Left lung (tissue), 14 donors: ENCODE measurements at places on chromosomes 13 and 19. TPM values are rescaled to one million over a fixed set of nuclear protein-coding genes. Genes with fewer than 3 reads are reported as not detected.

The KIRREL2 gene
- polyA plus RNA-seq = 3.5 TPM

GRCh38 chr19:32122258-32122657 is 223.2 kb upstream of the ZNF507 start:
- DNase-seq = no peak

- DNase-seq = no peak
Observed at GRCh38 chr19:43534305-43534815, 1.4 kb downstream of the ZNF575 start.

- DNase-seq = no peak
Observed at GRCh38 chr13:27355894-27356293, 68.5 kb upstream of the GTF3A start.

The ZNF567 gene
- 13.0 TPM for polyA plus RNA-seq
